ENCODE measurements at places on chromosomes 3 and 15.

GRCh38 chr15:87816016-87816415, 440.5 kb downstream of the NTRK3 start:
- DNase-seq = no peak

- DNase-seq = no peak
These were observed 48.6 kb downstream of the CDAN1 start for GRCh38 chr15:42688301-42688700.

DNA sequence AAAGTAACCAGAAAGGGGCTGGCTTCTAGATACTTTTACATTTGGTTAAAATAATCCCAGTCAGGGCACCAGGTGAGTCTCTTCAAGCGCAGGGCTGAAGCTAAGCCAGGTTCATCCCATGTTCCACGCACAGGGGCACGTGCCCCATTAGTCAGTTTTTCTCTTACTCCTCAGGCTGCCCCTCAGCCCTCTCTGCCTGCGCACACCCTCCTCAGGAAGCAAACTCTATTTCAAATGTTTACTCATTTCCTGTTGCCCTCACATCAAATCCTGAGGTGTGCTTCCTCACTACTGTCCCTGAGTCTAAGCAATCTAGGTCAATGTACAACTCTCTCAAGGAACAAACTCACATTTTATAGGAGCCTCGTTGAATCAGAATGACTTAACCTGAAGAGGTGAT, 48.5 kb downstream of the THBS1 start:
- no peak for DNase-seq

DNA sequence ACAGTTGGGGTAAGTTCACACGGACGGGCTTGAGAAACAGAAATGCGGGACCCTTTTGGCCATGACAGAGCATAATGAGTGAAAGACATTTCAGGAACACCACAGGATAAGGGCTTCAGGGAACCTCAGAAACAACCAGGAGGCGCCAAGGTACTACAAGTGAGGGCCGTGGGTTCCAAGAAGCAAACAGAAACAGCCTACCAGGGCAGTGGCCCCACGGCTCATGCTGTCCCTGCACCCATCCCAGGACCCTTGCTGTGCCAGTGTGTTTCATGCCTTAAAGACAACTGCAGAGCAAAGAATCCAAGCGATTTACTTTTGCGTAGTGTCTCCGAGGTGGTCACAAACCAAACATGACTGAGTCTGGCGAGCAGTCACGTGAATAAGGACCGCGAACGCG, 54.0 kb downstream of the RUBCN start:
- DNase-seq = no peak

GRCh38 chr3:17752436-17752835, 10.0 kb upstream of the TBC1D5 start:
- DNase-seq = no peak

- no peak for DNase-seq
These were observed 165.2 kb downstream of the RORA start for GRCh38 chr15:61063875-61064320.

- DNase-seq = no peak
These were observed 11.8 kb upstream of the SLC2A2 start for GRCh38 chr3:171038342-171038741.

GRCh38 chr3:188123170-188123905, 30.6 kb upstream of the LPP start:
- no peak for DNase-seq

DNA sequence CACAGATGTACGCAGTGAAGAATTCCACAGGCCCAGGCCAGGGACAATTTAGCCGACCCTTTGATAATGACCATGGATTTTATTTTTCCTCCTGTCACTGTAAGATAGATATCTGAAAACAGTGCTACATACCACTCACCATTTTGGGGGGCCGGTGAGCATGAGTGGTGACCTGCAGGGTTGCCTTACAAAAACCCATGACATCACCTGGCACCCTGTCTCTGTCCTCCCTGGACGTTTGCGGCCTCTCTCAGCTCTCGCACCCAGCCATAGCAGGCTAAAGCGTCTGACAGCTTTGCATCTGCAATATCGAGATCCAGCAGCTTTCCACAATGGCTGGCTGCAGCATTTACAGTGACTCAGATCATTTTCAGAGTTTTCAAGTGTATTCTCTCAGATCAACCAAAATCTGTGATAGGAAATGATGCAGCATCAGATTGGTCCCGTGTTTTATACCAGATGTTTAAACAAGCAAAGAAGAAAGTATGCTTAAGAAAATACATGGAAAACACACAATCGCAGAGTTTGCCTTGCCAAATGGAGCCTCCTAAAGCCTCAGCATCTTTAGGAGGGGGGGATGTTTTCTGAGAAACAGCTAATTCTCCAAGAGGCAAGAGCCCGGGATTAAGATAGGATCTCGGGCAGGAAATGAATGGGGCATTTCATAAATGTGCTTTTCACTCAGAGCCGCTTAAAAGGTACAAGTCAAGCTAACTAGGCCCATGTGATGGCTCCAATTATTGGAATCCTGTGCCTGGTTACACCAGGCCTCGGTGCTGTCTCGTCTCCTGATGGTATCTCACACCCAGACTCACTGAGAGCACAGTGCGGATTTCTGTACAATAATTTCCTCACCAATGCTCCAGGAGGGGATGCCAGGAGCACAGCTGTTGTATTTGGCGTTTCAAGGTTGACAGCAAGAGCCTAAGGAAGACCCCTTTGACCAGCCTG, 257.3 kb downstream of the XXYLT1 start:
- no peak for DNase-seq

- no peak for DNase-seq
These were observed 59.2 kb downstream of the TP53BP1 start for GRCh38 chr15:43433661-43434303.

- no peak for DNase-seq
These were observed 30.9 kb downstream of the CYP8B1 start for GRCh38 chr3:42844815-42845214.

- DNase-seq = no peak
These were observed 18.0 kb downstream of the LCMT2 start for GRCh38 chr15:43312378-43312777.

GRCh38 chr15:93283854-93284253, 194.8 kb upstream of the RGMA start:
- no peak for DNase-seq

DNA sequence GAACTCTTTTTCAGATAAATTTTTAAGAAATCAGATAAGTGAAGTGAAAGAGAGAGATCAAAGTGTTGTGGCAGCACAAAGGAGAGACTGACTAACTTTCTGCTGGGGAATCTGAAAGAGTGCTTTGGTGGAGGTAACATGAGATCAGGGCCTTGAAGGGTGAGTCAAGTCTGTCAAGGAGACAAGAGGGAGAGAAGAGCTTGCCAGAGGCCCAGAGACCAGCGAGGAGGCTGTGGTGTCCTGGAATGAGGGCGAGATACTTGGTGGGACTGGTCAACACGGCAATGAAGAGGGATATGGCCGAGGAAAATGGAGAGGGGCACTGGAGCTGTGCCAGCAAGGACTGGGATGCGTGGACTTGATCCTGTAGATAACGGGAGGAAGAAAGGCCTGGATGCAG, 4.6 kb downstream of the TADA3 start:
- no peak for DNase-seq

DNA sequence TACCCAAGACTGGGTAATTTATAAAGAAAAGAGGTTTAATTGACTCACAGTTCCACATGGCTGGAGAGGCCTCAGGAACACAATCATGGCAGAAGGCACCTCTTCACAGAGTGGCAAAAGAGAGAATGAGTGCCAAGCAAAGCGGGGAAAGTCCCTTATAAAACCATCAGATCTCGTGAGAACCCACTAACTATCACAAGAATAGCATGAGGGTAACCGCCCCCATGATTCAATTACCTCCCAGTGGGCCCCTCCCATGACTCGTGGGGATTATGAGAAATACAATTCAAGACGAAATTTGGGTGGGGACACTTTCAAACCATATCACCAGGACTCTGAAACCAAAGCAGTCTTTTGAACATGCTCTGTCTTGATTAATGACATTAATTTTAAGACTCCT, 7.0 kb downstream of the RTP3 start:
- DNase-seq = no peak

DNA sequence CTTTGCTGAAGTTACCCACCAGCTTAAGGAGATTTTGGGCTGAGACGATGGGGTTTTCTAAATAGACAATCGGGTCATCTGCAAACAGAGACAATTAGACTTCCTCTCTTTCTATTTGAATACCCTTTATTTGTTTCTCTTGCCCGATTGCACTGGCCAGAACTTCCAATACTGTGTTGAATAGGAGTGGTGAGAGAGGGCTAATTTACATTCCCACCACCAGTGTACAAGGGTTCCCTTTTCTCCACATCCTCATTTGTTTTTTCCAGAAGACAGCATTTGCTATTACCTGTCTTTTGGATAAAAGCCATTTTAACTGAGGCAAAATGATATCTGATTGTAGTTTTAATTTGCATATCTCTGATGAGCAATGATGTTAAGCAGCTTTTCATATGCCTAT, 329.9 kb upstream of the TPRG1 start:
- no peak for DNase-seq

DNA sequence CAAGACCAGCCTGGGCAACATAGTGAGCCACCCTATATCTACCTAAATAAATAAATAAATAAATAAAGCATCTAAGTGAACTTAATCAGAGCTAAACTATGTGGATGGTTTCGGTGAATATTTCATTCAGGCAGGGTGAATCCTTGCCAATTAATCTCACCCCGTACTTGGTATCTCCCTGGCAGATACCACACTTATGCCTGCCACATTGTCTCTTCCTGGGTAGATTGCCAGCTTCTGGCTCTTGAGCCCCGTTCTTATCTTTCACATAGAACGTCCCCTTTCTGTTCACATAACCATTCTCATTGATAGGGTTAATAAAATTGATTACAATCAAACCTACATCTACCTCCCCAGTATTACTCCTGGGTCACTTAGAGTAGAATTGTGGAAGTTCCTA, 7.0 kb downstream of the SNAP23 start:
- no peak for DNase-seq

DNA sequence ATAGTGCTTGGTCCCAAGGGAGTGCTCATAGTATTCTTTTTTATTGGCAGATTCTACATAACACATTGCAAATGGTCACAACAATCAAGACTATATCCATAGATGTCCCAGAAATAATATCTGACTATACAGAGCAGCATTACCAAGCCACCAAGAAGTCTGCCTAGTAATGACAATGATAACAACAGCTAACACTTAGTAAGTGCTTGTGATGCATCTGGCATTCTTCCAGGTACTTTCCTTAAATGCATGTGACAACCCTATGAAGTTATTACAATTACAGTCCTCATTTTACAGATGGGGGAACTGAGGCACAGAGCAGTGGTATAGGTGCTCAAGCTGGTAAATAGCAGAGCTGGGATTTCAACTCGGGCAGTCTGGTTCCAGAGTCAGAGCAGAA, 49.6 kb upstream of the ICE2 start:
- DNase-seq = no peak

DNA sequence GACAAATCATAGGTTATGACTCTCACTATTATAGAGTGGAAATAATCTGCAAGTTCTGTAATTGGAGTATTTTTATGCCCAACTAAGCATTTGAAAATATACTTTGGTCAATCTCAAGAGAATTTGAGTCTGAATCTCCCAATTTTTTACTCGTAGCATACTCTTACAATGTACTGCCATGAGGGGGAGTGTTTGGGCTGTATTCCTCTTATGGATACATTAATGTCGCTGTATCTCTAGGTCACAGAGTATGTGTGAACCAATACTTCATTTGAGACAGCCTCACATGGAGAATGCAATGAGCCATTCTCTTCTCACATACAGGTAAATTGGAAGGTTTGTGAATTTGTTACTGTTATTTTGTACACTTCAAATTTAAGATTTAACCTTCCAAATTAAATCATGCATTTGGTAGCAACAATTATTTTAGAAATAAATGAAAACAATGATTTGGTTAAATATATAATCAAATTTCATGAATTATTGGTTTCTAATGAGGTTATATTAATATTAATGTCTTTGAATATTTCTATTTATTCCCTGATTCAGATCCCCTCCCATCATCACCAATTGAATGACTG, 5.5 kb upstream of the CD200 start:
- peak; percentile 26 for DNase-seq

DNA sequence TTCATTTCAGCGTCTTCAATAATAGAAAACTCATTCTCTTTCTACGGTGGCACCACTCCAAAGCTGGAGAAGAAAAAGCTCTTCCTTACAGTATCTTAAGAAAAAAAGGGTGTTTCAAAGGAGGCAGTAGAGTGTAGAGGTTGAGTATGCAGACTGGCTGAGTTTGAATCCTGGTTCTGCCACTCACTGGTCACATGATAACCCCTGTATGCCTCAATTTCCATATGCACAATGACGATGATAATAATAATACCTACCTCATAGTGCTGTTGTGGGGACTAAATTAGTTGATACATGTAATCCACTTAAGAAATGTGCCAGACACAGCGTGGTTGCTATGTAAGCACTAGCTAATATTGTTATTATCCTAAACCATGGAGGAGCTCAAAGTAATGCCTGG, 4.5 kb downstream of the ANP32A start:
- DNase-seq = no peak

DNA sequence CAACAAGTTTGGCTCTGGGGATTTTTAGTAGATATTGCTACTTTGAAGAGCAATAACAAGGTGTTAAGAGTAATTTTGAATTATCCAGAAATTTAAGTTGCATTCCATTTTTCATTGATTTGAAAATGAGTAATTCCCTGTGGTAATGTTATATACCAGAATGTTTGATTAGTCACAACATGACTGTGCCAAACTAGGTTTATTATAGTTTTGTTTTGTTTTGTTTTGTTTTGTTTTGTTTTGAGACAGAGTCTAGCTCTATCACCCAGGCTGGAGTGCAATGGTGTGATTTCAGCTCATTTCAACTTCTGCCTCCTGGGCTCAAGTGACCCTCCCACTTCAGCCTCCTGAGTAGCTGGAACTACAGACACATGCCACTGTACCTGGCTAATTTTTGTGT, 40.7 kb downstream of the CNOT10 start:
- DNase-seq = no peak

DNA sequence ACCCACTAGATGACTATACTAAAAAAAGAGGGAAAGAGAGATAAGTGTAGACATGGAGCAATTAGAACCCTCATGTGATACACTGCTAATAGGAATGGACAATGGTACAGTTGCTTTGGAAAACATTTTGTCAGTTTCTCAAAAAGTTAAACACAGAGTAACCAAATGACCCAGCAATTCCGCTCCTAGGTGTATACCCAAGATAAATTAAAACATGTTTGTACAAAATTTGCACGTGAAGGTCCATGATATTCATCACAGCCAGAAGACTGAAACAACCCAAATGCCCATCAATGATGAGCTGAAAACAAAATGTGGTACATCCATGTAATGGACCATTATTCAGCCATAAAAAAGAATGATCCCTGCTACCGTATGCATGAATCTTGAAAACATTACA, 11.8 kb downstream of the MESP2 start:
- no peak for DNase-seq
